ENCODE measurements at places on chromosomes 1 and 21. TPM values are rescaled to one million over a fixed set of nuclear protein-coding genes. Genes with fewer than 3 reads are reported as not detected.
A peak's percentile ranks its signal among the peaks of the same experiment; 100 is the strongest.

MMEL1 gene
- total RNA-seq = 1.8 TPM

DLGAP3 gene
- 0.83 TPM for total RNA-seq

EDARADD gene
- 1.7 TPM for total RNA-seq

FAM177B gene
- not detected for total RNA-seq

FMO4 gene
- total RNA-seq = 1.6 TPM

SPATA46 gene
- not detected for total RNA-seq

KCNE2 gene
- total RNA-seq = not detected

TNNI3K gene
- not detected for total RNA-seq

TMEM269 gene
- 0.22 TPM for total RNA-seq

DNASE2B gene
- not detected for total RNA-seq

PCAT6 gene
- 0.94 TPM for total RNA-seq

IQCC gene
- total RNA-seq = 4.4 TPM

GRCh38 chr21:45869121-45870007 is 112.2 kb upstream of the COL6A1 start:
- no peak overlapping the region for H3K27ac ChIP-seq
- H3K27me3 ChIP-seq = no peaks in the 10 kb centered on the region
- no peaks in the 10 kb centered on the region for H3K36me3 ChIP-seq
- H3K4me1 ChIP-seq = peaks cover 2% of the 10 kb centered on the region

GRCh38 chr1:59393211-59394180 is 96.6 kb downstream of the FGGY start:
- peaks cover 31% of the 10 kb centered on the region for H3K4me1 ChIP-seq
- no peak overlapping the region for H3K4me3 ChIP-seq
- no peak overlapping the region for H3K27ac ChIP-seq
- DNase-seq = no peak
- no peaks in the 10 kb centered on the region for H3K27me3 ChIP-seq

- no peaks in the 10 kb centered on the region for H3K27me3 ChIP-seq
- peak overlapping the region; percentile 93 for H3K27ac ChIP-seq
- H3K36me3 ChIP-seq = peaks cover 37% of the 10 kb centered on the region
- peaks cover 39% of the 10 kb centered on the region for H3K4me1 ChIP-seq
- H3K4me3 ChIP-seq = peak overlapping the region; percentile 40
- peak; percentile 44 for DNase-seq
Observed at GRCh38 chr1:116544588-116545358, 26.1 kb downstream of the CD58 start.

GRCh38 chr1:39915499-39916129 is 13.9 kb upstream of the MYCL start:
- DNase-seq = no peak
- no peak overlapping the region for H3K4me3 ChIP-seq
- peaks cover 3% of the 10 kb centered on the region for H3K27me3 ChIP-seq
- no peak overlapping the region for H3K27ac ChIP-seq
- no peaks in the 10 kb centered on the region for H3K36me3 ChIP-seq
- no peaks in the 10 kb centered on the region for H3K4me1 ChIP-seq

- H3K27ac ChIP-seq = no peak overlapping the region
- no peaks in the 10 kb centered on the region for H3K36me3 ChIP-seq
- no peaks in the 10 kb centered on the region for H3K27me3 ChIP-seq
Observed at GRCh38 chr21:30102871-30103270, 63.7 kb downstream of the CLDN17 start.

GRCh38 chr1:245316784-245317183 is 162.0 kb downstream of the KIF26B start:
- peaks cover 2% of the 10 kb centered on the region for H3K4me1 ChIP-seq
- no peak overlapping the region for H3K4me3 ChIP-seq
- H3K27me3 ChIP-seq = peaks cover 2% of the 10 kb centered on the region
- H3K36me3 ChIP-seq = no peaks in the 10 kb centered on the region

DNA sequence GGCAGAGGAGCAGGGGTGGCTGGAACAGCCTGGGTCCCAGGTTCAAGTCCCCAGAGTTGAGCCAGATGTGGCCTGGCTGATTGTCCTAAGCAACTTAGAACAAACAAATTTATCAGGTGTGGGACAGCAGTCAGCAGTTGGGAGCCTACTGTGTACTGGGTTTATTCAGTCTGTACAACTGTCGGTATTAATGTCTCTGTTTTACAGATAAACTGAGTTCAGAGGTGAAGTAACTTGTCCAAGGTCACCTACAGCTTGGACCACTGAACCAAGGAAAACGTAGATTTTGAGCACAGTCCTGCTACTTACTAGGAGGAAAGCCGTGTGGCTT is 14.6 kb upstream of the TRIM63 start:
- no peaks in the 10 kb centered on the region for H3K4me1 ChIP-seq
- no peak overlapping the region for H3K27ac ChIP-seq
- DNase-seq = no peak
- H3K36me3 ChIP-seq = no peaks in the 10 kb centered on the region

DNA sequence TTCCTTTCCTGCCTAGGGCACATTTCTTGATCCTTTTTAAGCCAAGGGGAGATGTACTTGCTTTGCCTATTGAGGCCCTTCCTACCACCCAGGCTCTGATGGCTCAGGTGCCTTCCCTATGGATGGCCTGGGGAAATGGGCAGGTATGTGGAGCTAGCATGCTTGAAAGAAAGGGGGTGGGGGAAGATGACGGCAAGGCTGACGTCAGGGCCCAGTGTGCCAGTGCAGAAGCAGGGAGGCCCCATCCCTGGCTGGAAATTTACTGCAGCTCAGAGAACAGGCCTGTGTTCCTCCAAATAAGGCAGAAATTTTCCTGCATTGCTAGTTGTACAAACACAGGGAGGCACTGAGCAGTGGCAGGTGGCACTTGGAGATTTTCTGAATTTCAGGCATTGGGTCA is 453.2 kb upstream of the VAMP3 start:
- H3K27ac ChIP-seq = no peak overlapping the region
- no peaks in the 10 kb centered on the region for H3K36me3 ChIP-seq
- H3K4me3 ChIP-seq = no peak overlapping the region
- peaks cover 10% of the 10 kb centered on the region for H3K27me3 ChIP-seq
- DNase-seq = no peak

DNA sequence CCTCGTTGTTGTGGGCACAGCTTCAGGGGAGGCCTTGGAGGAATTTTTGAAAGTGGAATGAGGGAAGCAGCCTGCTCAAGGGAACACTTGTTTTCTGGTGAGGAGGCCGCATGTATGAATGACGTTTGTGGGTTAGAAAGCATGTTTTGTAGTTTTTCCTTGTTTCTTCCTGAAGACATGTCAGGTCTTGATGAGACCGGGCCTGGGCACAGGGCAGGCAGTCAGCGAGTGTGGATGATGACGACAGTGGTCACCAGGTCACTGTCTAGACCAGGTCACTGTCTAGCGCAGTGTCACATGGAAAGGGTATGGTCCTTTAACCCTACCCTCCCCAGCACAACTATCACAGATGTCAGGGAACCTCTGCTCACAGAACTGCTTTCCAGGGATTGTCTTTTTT is 7.3 kb downstream of the PSEN2 start:
- no peak overlapping the region for H3K4me3 ChIP-seq
- H3K27ac ChIP-seq = no peak overlapping the region
- H3K27me3 ChIP-seq = no peaks in the 10 kb centered on the region

DNA sequence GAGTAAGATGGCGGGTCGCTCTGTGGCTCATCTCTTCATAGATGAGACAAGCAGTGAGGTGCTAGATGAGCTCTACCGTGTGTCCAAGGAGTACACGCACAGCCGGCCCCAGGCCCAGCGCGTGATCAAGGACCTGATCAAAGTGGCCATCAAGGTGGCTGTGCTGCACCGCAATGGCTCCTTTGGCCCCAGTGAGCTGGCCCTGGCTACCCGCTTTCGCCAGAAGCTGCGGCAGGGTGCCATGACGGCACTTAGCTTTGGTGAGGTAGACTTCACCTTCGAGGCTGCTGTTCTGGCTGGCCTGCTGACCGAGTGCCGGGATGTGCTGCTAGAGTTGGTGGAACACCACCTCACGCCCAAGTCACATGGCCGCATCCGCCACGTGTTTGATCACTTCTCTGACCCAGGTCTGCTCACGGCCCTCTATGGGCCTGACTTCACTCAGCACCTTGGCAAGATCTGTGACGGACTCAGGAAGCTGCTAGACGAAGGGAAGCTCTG is 2.4 kb downstream of the TNFAIP8L2 start:
- DNase-seq = peak; percentile 55
- no peaks in the 10 kb centered on the region for H3K27me3 ChIP-seq

- H3K4me1 ChIP-seq = peaks cover 28% of the 10 kb centered on the region
- DNase-seq = no peak
- no peak overlapping the region for H3K4me3 ChIP-seq
- H3K27me3 ChIP-seq = peaks cover 3% of the 10 kb centered on the region
- no peak overlapping the region for H3K27ac ChIP-seq
- H3K36me3 ChIP-seq = no peaks in the 10 kb centered on the region
Observed at GRCh38 chr1:85151446-85151845, 49.4 kb downstream of the SYDE2 start.

DNA sequence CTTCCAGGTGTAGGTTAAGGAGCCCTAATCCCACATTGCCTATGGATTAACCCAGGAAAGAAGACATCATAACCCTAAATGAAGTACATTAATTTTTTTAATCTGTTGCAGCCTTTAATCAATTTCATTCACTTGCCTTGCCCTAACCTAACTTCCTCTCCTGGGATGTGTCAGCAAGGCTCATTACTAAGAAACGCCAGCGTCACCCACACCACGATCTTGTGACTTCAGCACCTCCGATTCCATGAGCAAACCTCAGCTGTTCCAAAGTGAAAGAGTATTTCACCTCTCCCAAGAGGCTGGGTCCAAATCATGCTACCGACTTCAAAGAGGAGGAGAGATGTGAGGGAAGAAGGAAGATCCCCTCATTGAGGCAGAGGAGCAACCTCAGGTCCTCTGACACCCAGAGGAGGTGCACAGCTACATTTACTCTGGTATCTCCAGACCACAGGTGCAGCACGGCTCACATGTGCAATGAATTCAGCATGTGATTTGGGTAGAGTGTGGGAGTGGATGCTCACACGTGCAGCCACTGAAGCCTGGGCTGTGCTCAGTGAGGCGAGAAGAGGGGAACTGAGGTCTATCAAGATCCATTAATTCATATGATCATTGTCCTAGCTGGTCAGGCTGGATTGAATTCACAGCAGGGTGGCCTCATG is 134.1 kb downstream of the SLC30A10 start:
- no peak overlapping the region for H3K4me3 ChIP-seq
- H3K36me3 ChIP-seq = no peaks in the 10 kb centered on the region

- H3K4me3 ChIP-seq = no peak overlapping the region
- H3K36me3 ChIP-seq = no peaks in the 10 kb centered on the region
- H3K27ac ChIP-seq = no peak overlapping the region
- no peak for DNase-seq
Observed at GRCh38 chr1:227942716-227943261, 4.9 kb downstream of the WNT9A start.

DNA sequence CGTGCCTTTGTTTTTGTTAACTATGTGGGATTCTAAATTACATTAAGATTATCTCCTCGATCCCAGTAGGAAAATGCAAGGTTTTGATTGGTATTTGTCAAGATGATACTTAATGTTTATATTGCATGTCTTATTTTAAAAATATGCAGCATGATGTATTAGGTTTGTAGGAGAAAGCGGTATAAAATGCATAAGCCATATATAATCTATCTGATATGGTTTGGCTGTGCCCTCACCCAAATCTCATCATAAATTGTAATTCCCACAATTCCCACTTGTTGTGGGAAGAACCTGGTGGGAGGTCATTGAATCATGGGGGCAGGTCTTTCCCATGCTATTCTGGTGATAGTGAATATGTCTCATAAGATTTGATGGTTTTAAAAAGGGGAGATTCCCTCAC is 198.1 kb upstream of the NCAM2 start:
- H3K4me1 ChIP-seq = no peaks in the 10 kb centered on the region
- DNase-seq = no peak
- no peak overlapping the region for H3K27ac ChIP-seq
- no peak overlapping the region for H3K4me3 ChIP-seq
- H3K36me3 ChIP-seq = no peaks in the 10 kb centered on the region

DNA sequence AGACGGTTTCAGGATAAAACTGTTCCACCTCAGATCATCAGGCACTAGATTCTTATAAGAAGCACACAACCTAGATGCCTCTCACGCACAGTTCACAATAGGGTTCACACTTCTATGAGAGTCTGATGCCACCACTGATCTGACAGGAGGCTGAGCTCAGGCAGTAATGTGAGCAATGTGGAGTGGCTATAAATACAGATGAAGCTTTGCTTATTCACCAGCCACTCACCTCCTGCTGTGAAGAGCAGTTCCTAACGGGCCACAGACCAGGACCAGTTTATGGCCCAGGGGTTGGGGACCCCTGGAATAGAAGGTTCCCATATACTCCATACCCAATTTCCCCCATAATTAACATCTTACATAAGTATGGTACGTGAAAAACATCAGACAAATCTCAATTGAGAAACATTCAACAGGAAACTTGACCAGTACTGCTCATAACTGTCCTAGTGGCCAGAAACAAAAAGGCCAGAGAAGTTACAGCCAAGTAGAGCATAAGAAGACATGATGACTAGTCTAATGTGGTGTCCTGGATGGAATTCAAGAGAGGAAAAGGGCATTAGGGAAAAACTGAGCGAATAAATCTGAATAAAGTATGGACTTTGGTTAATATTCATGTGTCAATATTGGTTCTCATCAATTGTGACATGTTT is 24.7 kb upstream of the IGSF5 start:
- no peak for DNase-seq
- no peaks in the 10 kb centered on the region for H3K4me1 ChIP-seq
- no peak overlapping the region for H3K4me3 ChIP-seq
- H3K27ac ChIP-seq = no peak overlapping the region
- H3K36me3 ChIP-seq = no peaks in the 10 kb centered on the region
- peaks cover 3% of the 10 kb centered on the region for H3K27me3 ChIP-seq

- H3K27ac ChIP-seq = no peak overlapping the region
- H3K36me3 ChIP-seq = peaks cover 9% of the 10 kb centered on the region
- H3K4me3 ChIP-seq = no peak overlapping the region
- H3K27me3 ChIP-seq = no peaks in the 10 kb centered on the region
Observed at GRCh38 chr1:198367296-198367695, 173.2 kb downstream of the ATP6V1G3 start.

DNA sequence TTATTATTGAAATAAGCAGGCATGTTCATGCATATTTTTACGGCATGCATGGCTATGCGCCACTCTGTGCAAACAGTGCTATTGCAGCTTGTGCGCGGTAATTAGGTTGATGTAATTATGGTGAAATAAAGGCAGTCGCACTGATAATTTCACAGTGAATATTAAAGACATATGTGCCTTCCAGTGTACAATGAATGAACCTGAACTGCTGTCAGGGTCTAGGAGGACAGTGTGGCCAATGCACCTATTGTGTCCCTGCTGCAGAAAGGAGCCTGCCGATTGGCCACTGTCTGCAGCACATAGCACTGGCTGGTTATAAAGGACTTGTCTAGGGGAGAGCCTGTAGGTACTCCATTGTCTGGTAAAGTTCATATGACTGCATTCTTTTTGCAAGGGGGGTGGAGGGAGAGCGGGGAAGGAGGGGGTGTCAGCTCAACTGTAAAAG is 340.4 kb downstream of the USP25 start:
- no peak overlapping the region for H3K4me3 ChIP-seq
- H3K36me3 ChIP-seq = no peaks in the 10 kb centered on the region
- no peaks in the 10 kb centered on the region for H3K4me1 ChIP-seq
- H3K27ac ChIP-seq = no peak overlapping the region

GRCh38 chr1:234627009-234627950 is 17.3 kb upstream of the IRF2BP2 start:
- no peaks in the 10 kb centered on the region for H3K27me3 ChIP-seq
- H3K27ac ChIP-seq = no peak overlapping the region
- no peaks in the 10 kb centered on the region for H3K4me1 ChIP-seq
- no peak overlapping the region for H3K4me3 ChIP-seq
- no peaks in the 10 kb centered on the region for H3K36me3 ChIP-seq
- DNase-seq = no peak
